Left renal cortex interstitium (tissue), 4 donors: ENCODE measurements at places on chromosomes 1 and 21.

- no peak for DNase-seq
These were observed 27.5 kb downstream of the OVGP1 start for GRCh38 chr1:111399792-111400610.

DNA sequence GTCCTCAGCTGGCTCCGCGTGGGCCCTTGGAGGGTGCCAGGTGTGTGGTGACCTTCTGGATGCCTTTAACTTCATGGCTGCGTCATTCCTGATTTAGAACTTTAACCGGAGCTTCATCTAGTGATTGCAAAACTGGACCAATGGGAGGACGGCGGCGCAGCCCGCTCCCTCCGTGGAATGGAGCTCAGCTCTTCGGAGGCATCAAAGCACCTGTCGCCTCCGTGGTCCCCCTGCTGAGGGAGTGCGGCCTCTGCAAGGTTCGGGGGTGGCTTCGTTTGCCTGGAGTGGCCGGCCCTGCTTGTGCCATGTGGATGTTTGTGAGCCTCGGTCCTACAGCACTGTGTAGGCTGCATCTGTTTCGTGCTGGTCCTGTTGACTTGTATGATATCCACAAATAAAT, 14.2 kb downstream of the CSTB start:
- DNase-seq = no peak

DNA sequence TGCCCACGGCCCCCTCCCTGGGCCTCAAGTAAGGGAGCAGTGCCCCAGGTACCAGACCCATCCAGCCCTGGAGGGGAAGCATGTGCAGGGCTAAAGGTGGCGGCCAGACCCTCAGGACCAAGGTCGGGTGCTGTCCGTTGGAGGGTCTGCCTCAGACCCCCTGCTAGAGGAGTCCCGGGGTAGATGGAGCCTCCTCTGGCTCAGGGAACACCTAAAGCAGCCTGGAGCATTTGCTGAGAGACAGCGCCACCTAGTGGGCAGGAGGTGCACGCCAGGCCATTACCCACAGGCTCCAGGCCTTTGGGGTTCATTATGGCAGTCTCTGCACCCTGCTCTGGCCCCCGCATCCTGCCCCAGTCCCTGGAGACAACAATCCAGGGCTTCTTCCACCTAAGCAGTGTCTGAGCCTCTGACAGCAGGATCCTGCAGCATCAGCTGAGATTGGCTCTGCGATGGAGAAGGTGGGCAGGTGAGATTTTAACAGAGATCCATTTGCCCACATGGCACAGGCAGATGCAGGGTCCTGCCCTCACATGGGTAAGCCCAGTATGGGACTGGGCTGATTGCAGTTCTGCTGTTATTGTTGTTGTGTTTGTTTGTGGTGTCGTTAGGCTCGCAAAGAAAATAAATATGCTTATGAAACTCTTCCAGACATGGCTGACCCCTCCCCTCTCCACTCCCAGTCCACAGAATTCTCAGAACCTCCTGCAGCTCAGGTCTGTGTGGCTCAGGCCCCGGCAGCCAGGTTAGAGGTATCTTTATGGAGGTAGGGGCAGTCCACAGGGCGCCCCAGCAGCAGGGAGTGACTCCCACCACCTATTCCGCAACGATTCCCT, 42.4 kb downstream of the CTNNBIP1 start:
- DNase-seq = peak; percentile 46

- DNase-seq = no peak
These were observed 143.9 kb downstream of the RHOU start for GRCh38 chr1:228879164-228879563.

- no peak for DNase-seq
These were observed 2.3 kb downstream of the RCC2 start for GRCh38 chr1:17437260-17437579.

DNA sequence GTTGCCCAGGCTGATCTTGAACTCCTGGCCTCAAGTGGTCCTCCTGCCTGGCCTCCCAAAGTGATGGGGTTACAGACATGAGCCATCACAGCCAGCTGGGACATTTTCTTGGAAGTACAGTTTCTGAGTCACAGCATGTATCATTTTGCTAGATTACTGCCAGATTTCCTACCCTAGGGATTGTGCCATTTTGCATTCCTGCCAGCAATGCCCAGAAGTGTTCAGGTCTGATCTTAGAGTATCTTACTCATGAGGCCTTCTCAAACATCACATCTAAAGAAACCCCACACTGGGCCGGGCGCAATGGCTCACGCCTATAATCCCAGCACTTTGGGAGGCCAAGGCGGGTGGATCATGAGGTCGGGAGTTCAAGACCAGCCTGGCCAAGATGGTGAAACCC, 10.2 kb downstream of the BMP8A start:
- no peak for DNase-seq

DNA sequence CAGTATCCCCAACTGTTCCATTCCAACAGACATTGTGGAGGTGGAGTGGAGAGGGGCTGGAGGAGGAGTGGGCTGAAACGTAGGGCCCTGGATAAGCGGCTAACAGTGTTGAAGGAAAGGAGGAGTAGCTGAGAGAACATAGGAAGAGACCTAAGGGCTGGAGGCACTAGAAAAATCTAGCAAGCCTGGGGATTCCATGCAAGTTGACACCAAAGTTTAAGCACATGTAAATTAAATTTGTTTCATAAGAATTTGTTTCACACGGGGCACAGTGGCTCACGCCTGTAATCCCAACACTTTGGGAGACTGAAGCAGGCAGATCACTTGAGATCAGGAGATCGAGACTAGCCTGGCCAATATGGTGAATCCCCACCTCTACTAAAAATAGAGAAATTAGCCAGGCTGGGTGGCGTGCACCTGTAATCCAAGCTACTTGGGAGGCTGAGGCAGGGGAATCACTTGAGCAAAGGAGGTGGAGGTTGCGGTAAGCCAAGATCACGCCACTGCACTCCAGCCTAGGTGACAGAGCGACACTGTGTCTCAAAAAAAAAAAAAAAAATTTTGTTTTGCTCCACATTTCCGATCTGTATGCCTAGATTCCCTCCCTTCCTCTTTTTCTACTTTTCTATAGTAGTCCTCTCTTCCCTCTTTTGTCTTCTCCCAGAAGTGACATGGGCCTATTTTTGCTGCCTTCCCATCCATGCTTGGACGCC, 530 bp upstream of the CD244 start:
- DNase-seq = no peak

DNA sequence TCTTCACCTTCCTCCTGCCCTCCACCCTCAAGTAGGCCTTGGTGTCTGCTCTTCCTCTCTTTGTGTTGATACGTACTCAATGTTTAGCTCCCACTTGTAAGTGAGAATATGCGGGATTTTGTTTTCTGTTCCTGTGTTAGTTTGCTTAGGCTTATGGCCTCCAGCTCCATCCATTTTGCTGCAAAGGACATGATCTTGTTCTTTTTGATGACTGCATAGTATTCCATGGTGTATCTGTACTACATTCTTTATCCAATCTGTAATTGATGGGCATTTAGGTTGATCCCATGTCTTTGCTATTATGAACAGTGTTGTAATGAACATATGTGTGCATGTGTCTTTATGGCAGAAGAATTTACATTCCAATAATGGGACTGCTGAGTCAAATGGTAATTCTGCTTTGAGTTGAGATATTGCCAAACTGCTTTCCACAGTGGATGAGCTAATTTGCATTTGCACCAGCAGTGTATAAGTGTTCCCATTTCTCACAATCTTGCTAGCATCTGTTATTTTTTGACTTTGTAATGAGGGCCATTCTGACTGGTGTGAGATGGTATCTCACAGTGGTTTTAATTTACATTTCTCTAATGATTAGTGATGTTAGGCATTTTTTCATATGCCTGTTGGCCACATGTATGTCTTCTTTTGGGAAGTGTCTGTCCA, 272.7 kb downstream of the SDCCAG8 start:
- DNase-seq = no peak

- DNase-seq = no peak
These were observed 24.3 kb upstream of the DUSP10 start for GRCh38 chr1:221766210-221766609.

- no peak for DNase-seq
These were observed 43.6 kb downstream of the ALG6 start for GRCh38 chr1:63411066-63411465.

DNA sequence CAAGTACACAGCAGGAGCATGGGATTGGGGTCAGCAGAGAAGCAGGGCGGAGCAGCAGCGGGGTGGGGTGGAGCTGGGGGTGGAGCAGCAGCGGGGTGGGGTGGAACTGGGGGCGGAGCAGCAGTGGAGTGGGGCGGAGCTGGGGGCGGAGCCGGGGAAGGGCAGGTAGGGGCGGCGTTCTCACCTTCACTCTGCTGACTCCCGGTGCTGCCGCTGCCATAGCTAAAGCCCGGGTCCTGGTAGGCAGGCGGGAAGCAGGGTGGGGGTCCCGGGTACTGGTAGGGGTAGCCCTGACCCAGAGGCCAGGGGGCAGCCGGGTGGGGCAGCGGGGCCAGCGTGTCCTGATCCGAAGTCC, 6.7 kb downstream of the TAS1R3 start:
- no peak for DNase-seq

GRCh38 chr21:15797577-15798363, 68.0 kb downstream of the USP25 start:
- DNase-seq = no peak

GRCh38 chr21:46355161-46356004, 31.4 kb downstream of the PCNT start:
- DNase-seq = no peak

GRCh38 chr1:97764991-97765390, 155.8 kb downstream of the DPYD start:
- DNase-seq = no peak

- no peak for DNase-seq
These were observed 60.1 kb upstream of the DAB1 start for GRCh38 chr1:57483954-57484353.

DNA sequence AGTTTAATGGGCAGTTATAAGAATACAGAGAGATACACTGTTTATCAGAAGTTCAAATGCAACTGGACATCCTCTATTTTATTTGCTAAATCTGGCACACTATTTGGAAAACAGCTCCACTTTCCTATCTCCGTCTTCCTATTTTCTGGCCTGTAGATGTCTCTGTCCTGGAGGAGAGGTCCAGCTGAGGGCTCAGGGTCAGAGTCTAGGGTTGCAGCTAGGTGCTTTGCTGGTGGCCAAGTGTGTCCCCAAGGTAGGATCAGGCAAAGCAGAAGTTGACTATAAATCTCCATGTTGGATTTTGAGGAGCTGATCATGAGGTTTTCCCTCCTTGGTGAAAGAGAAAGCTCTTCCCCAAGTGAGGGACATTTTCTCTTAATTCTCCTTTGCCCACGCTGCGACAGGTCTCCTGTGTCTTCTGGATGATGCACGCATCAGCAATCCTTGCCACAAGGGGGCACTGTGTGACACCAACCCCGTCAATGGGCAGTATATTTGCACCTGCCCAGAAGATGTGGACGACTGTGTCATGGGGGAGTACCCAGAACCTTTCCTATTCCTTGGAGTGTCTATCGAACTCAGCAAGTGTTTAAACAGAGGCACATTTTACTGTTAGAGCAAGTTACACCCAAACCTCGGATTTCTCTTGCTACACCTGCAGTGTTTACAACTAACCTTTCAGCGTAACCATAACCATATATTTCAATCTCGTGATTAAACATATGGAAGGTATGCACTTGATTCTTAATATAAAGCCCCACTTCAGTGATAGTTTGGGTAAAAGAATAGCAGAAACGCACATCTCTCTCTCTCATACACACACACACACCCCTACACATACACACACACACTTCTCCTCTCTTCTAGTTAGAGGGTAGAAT, 10.2 kb downstream of the ADAM30 start:
- no peak for DNase-seq

GRCh38 chr1:208648146-208648545, 404.0 kb upstream of the PLXNA2 start:
- no peak for DNase-seq

- no peak for DNase-seq
These were observed 21.0 kb downstream of the CNIH4 start for GRCh38 chr1:224377676-224378006.

GRCh38 chr1:8863138-8863537, 15.3 kb downstream of the ENO1 start:
- no peak for DNase-seq

GRCh38 chr21:39014747-39015146, 168.5 kb downstream of the PSMG1 start:
- no peak for DNase-seq

GRCh38 chr1:108897865-108898720, 21.3 kb downstream of the GPSM2 start:
- DNase-seq = peak; percentile 41

DNA sequence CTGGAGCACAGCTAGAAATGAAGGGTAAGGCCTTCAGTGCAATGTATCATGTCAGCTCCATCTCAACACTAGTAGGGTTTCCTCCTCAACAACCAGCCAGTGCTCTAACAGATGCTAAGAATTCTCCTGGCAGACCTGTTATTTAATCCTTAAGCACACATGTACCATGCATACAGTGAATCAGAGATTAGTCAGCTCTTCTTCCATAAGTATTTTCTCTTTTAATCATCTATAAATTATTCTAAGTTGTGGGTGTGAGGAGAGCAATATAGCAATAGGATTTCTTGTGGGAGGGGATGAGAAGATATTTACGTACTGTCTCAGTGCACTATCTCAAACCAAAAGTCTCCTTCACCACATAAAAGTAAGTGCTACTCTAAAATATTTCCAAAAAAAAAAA, 95.3 kb downstream of the COP1 start:
- DNase-seq = no peak

GRCh38 chr1:158818975-158819431, 12.1 kb upstream of the MNDA start:
- DNase-seq = peak; percentile 2

DNA sequence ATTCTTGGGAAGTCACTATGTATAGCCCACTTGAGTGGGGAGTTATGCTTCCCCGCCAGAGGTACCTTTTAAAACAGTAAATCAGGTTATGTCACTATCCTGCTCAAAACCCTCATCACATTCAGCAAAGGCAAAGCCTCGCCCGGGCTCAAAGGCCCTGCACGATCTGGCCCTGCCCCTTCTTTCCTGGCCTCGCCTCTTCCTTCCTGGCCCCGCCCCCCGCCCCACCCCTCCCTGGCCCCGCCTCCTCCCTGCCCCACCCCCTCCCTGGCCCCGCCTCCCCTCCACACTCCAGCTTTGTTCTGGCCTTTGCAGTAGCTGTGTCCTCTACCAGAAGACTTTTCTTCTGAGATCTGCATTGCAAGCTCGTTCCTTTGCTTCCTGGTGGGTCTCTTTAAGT, 6.6 kb downstream of the LDLRAD2 start:
- no peak for DNase-seq

DNA sequence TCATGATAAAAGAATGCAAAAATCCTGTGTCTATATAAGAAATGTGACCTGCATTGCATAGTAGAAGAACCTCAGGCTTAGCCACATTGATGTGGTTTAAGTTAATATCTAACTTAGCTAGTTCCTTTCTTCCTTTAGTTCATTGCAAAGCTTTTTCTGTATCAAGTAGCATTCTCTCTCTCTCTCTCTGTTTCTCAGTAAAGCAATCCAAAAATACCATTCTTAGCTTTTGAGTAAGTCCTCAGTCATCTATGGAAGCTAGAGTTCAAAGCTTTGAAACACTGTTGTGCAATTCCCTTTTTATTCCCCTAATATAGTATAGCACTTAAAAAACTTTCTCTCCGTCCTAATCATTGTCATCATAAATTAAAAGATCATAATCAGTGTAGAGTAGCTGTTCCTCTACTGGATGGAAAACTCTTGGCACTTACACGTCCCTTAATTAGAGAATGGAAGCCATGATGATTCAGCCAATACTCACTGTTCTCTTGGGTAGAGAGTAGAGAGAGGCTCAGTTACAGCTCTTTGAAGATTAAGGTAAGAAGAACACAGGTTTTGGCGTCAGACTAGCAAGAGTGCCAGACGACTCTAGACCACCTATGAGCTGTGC, 350.3 kb upstream of the LYPLAL1 start:
- DNase-seq = no peak

GRCh38 chr1:225878282-225878681, 3.9 kb downstream of the TMEM63A start:
- no peak for DNase-seq

- no peak for DNase-seq
These were observed 53.8 kb downstream of the LYPLAL1 start for GRCh38 chr1:219227360-219228057.
